ENCODE measurements at places on chromosomes 6 and 20. TPM values are rescaled to one million over a fixed set of nuclear protein-coding genes. Genes with fewer than 3 reads are reported as not detected.

Gene NKX2-4
- not detected for total RNA-seq

DNA sequence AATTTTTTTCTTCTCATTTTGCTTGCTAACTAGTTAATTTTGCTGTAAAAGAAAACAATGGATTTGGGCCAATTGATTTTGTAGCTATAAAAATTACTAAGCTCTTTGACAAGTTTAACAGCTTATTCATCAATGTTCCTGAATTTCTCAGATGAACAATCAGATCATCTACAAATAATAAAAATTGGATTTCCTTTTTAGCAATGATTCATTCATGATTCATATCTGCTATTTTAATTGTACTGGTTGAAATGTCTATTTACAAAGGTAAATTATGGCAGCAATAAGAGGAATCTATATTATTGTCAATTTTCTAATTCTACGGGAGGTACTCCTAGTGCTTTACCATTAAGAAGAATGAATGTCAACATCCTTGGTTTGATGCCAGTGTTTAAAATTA, 178.8 kb upstream of the BTBD3 start:
- DNase-seq: no peak

GRCh38 chr6:167279766-167280446, 11.2 kb upstream of the UNC93A start:
- no peak for DNase-seq

GRCh38 chr6:110864824-110865223, 9.8 kb upstream of the AMD1 start:
- DNase-seq: peak; percentile 44

GRCh38 chr6:12327391-12327790, 37.2 kb downstream of the EDN1 start:
- peak; percentile 20 for DNase-seq

DNA sequence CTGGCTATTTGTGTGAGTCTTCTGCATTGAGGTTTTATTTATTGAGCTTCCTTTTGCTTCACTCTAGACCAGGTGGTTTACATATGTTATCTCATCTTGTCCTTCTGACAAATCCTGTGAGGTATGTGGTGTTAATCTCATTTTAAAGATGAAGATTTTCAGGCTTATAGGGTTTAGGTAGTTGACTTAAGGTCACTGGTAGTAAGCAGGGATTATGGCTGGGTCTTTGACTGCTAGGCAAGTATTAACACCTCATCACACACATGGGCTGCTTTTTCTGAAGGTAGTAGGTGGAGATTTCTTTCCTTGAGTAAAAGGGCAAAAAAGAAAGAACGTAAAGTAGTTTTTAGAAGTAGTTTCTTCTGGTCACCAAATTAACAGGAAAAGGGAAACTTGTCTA, 72.6 kb downstream of the CDKAL1 start:
- no peak for DNase-seq
